ENCODE measurements at places on chromosomes 4 and X.

DNA sequence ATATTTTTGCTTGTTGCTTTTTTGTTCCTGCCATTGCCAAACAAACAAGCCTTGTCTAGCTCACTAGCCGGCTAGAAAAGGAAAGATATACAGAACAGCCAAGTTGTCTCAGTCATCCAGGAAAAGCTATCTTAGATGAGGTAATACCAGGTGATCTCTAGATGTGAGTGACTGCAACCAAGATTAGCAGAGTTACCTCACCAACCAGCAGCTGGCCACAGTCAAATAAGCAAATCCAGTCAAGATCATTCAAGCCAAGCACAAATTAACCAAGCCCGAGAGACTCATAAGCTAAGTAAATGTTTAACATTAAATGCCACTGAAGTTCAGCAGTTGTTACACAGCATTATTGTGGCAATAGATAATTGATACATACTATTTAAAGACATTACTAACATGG lies 108.6 kb downstream of the CENPC start:
- DNase-seq: no peak

DNA sequence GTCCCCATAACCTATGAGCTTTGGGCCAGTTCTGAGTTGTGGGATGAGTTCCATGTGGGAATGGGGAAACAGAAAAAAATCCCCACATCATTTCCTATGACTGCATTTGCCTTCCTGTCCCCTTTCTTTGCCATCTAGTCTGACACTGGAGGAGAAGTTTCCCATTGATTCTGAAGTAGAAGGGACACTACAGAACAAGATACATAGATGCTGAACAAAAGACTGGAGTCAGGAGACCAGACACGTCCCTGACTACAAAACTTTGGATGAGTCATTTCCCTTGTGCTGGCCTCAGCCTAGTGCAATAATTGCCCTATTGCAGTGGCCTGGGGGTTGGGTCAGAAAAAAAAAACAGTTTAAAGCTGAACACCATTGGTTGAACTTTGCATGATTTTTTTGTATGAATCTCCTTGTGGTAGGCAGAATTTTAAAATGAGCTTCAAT lies 22.1 kb downstream of the BEX3 start:
- DNase-seq: no peak

GRCh38 chr4:145881989-145882388 lies 56.6 kb downstream of the ZNF827 start:
- peak; percentile 2 for DNase-seq

GRCh38 chrX:93585661-93586060 lies 87.7 kb downstream of the NAP1L3 start:
- no peak for DNase-seq

- DNase-seq: no peak
These were observed 35.1 kb upstream of the TBL1X start for GRCh38 chrX:9429767-9430166.

- no peak for DNase-seq
These were observed 402.2 kb upstream of the MAGEB2 start for GRCh38 chrX:29813174-29813573.

GRCh38 chrX:103562801-103563200 lies 22.5 kb upstream of the TCEAL4 start:
- no peak for DNase-seq

DNA sequence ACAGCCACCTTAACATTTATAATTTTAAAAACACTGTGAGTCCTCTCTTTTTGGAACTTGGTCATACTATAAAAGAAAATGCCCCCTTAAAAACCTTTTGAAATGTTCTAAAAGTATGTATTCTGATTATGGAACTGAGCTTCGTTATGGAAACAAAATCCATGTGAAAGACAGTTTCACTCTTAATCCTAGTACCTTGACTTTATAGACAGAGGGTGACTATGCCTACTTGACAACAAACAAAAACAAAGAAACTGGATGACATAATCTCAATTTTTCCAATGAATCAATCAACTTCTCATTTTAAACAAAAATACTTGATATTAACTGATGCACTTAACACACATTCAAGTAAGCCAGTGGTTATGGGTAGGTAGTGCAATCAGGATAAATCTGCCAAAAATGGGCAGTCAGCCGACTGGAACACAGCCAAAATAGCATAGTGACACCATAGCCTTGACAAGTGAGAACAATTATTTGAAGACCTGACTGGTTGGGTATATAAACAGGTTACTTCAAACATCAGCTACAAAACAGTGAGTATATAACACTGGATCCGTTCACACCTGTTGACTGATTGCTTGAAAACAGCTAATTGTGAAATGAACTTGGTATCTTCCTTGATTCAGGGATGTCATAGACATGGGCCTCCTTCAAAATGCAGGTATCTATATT lies 265.5 kb downstream of the PPP3CA start:
- no peak for DNase-seq

DNA sequence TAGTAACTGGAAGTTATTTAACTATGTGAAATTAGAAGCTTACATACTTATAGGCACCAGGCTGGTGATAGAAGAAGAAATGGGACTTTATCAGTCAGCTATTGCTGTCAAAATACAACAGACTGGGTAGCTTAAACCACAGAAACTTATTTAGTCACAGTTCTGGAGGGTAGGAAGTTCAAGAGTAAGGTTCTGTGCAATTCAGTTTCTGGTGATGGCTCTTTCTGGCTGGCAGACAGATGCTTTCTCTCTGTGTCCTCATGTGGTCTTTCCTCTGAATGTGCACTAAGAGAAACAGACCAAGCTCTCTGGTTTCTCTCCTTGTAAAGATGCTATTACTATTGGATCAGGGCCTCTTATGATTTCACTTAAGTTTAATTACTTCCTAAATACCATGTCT lies 92.1 kb upstream of the ANKRD50 start:
- DNase-seq: no peak

GRCh38 chrX:97481228-97481627 lies 597.5 kb downstream of the RPA4 start:
- DNase-seq: no peak

- DNase-seq: no peak
These were observed 52.8 kb upstream of the CLDN24 start for GRCh38 chr4:183374950-183375555.

GRCh38 chrX:115266300-115266699 lies 23.2 kb upstream of the LUZP4 start:
- DNase-seq: no peak

DNA sequence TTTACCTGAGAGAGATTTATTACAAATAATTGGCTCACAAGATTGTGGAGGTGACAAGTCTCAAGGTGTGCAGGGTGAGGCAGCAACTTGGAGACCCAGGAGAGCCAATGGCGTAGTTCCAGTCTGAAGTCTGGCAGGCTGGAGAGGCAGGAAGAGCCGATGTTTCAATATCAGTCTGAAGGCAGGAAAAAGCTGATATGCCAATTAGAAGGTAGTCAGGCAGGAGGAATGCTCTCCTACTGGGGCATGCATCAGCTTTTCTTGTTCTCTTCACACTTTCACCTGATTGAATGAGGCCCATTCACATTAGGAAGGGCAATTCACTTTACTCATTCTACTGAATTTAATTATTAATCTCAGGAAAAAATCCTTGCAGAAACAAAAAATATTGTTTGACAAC lies 1351.7 kb upstream of the ADGRL3 start:
- DNase-seq: no peak

- peak; percentile 6 for DNase-seq
These were observed 32.9 kb upstream of the PGM2 start for GRCh38 chr4:37793562-37793961.

DNA sequence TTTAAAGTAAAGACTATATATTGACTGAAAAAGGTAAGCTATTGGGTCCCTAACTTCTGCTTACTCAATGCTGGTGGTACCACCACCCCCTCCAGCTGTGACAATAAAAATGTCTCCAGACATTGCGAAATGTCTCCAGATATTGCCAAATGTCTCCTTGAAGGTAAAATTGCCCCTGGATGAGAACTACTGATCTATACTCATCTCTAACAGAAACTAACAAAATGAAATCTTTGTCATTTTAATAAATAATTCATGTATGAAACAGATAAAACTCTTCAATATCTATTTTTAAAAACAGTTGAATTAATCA lies 20.1 kb downstream of the CLTRN start:
- DNase-seq: no peak

DNA sequence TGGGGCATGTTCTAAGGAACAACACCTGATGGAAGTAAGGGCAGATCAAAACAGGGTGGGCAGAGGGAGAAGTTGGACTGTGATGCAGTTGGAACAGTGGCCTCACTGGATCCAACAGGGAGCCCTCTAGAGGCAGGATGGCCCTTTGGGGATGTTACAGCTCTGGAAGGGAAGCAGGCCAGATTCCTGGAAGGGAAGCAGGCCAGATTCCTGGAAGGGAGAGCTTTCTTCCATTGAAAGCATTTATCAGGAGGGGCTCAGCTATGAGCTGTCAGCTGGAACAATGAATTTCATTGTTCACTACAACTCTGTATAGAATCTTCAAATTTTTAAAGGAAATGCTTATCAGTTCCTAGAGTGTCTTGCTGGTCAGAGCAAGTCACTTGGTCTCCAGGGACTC lies 17.7 kb downstream of the IL15 start:
- DNase-seq: no peak

DNA sequence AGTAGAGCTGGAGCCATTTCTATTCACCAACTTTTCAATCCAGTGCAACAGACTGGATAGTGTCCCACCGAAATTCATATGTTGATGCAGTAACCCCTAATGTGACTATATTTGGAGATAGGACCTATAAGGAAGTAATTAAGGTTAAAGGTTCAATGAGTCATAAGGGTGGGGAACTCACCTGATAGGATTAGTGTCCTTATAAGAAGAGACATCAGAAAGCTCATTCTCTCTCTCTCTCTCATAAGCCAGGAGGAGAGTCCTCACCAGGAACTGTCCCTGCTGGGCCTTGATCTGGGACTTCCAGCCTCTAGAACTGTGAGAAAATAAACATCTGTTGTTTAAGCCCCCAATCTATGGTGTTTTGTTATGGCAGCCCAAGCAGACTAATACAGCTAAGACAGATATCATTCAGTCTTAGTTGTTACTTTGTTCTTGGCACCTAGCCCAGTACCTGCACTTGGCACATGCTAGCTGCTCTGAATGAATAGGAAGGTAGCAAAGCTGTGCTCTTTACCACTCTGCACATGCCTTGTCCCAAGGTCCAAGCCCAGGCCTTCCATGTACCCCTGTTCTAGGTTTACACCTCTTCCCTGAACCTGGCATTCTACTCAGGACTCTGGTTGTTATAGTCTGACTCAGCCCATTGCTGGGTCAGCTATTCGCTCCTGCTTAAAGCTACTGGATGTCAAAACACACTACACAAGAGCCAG lies 19.2 kb upstream of the BRS3 start:
- DNase-seq: no peak

DNA sequence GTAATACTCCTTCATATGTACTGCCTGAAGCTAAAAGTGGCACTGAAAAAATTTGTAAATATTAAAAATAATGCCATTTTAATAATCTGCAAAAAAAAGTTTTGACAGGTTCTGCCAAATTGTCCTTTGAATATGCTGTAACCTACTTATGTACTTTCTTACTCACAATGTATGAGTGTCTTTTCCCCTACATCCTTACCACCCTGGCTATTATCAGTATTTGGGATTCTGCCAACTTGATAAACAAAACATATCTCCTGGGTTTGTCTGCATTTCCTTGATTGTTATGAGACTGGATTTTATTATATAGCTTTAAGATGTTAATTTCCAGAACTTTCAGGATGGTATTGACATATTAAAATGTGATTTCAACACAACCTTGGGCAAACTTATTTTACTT lies 187.9 kb downstream of the CHM start:
- DNase-seq: no peak

- no peak for DNase-seq
These were observed 304.9 kb upstream of the RPS6KA3 start for GRCh38 chrX:20571611-20572010.
